Breast epithelium (tissue), 4 donors: ENCODE measurements at places on chromosomes 11 and 22. TPM values are rescaled to one million over a fixed set of nuclear protein-coding genes. Genes with fewer than 3 reads are reported as not detected.

DNA sequence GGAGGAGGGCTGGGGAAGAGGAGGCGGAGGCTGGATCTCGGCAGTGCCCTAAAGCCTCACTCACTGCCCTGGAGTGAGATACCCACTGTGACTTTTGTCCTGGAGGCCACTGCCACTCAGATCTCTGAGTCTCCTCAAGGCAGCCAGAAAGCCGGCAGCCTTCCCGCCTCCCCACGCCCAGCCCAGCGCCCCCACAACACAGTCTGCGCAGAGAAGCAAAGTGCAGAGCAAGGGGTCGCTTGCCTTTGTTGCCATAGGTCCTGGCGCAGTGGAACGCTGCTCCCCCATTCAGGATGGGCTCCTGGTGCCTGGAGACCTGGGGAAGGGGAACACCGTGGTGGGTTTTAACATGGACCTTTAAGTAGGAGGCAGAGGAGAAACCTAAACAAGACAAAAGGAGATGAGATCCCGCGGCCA is 17.6 kb downstream of the PATZ1 start:
- no peaks in the 10 kb centered on the region for H3K4me1 ChIP-seq
- no peaks in the 10 kb centered on the region for H3K27me3 ChIP-seq
- no peak overlapping the region for H3K4me3 ChIP-seq
- H3K36me3 ChIP-seq, result no peaks in the 10 kb centered on the region

- DNase-seq, result no peak
- H3K36me3 ChIP-seq, result no peaks in the 10 kb centered on the region
- no peak overlapping the region for H3K4me3 ChIP-seq
- no peaks in the 10 kb centered on the region for H3K4me1 ChIP-seq
Measured at GRCh38 chr22:36682811-36683210, 20.7 kb downstream of the CACNG2 start.

- H3K4me3 ChIP-seq, result peak overlapping the region; percentile 95
- peaks cover 7% of the 10 kb centered on the region for H3K4me1 ChIP-seq
- peak overlapping the region; percentile 80 for H3K27ac ChIP-seq
- H3K27me3 ChIP-seq, result no peaks in the 10 kb centered on the region
- no peaks in the 10 kb centered on the region for H3K36me3 ChIP-seq
Measured at GRCh38 chr11:130451231-130452019, 3.0 kb downstream of the ADAMTS15 start.

- no peaks in the 10 kb centered on the region for H3K4me1 ChIP-seq
Measured at GRCh38 chr11:128488471-128488870, 98.9 kb downstream of the ETS1 start.

DNA sequence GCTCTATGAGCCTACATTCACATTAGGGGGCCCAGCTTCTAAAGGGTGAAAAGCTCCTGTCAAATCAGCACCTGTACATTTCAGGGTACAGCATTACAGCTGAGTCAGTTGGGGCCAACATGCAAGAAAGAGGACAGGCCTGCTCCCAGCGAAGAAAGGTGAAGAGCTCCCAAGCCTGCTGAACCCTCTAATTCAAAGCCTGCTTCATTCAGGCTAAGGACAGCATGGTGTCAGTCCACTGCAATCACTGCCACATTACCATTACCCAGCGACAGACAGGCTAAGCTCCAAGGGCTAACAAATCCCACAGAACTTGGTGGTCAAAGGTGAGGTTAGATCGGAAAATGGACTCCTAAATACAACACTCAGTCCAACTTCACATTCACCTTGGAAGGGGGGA is 65.4 kb upstream of the CHRM4 start:
- DNase-seq, result no peak
- H3K4me1 ChIP-seq, result no peaks in the 10 kb centered on the region
- H3K27me3 ChIP-seq, result no peaks in the 10 kb centered on the region

GRCh38 chr11:59963733-59964132 is at the start of gene OOSP4A:
OOSP4A (plus strand) TSS chr11:59964033; CDS start chr11:59964033, 0 bp downstream.
- no peak for DNase-seq
- no peak within 1 kb of the TSS for H3K4me3 ChIP-seq
- H3K4me1 ChIP-seq, result no peaks in the 10 kb centered on the region
- H3K27me3 ChIP-seq, result no peaks in the 10 kb centered on the region
- H3K27ac ChIP-seq, result no peak within 1 kb of the TSS
- no peaks in the 10 kb centered on the region for H3K36me3 ChIP-seq

DNA sequence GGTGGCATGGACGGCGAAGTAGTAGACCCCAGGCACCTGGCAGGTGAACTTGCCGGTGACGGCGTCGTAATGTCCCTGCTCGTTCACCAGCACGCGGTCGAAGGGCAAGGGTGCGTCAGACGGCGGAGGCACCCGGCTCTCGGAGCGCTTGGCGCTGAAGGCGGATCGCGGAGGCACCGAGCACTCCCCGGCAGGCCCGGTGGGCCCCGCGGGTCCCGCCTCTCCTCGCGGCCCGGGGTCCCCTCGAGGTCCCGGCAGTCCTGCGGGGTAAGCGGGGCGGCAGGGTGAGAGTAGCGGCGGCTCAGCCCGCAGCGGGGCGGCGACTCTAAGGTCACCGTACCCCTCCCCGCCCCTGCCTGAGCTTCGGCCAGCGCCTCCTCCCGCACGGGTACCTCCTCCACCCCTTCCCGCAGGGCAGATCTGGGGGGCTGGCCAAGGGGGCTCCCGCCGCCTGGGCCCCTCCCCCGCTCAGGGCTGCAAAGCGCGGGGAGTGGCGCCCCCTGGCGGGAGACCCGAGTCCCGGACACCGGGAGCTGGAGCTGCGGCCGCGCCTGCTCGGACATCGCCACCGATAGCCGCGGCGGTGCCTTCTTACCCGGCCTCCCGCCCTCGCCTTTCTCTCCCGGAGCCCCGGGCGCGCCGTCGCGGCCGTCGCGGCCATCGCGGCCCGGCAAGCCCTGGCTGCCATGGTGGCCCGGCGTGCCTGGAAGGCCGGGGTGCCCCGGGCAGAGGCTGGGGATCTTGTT is 921 bp downstream of the C1QTNF5 start:
- H3K36me3 ChIP-seq, result no peaks in the 10 kb centered on the region
- H3K27me3 ChIP-seq, result no peaks in the 10 kb centered on the region
- H3K27ac ChIP-seq, result peak overlapping the region; percentile 93
- DNase-seq, result no peak
- peaks cover 8% of the 10 kb centered on the region for H3K4me1 ChIP-seq
- H3K4me3 ChIP-seq, result peak overlapping the region; percentile 81

GRCh38 chr11:326592-326841 is 5.9 kb upstream of the IFITM3 start:
- no peaks in the 10 kb centered on the region for H3K27me3 ChIP-seq
- H3K36me3 ChIP-seq, result no peaks in the 10 kb centered on the region
- H3K4me3 ChIP-seq, result no peak overlapping the region
- peaks cover 13% of the 10 kb centered on the region for H3K4me1 ChIP-seq

DNA sequence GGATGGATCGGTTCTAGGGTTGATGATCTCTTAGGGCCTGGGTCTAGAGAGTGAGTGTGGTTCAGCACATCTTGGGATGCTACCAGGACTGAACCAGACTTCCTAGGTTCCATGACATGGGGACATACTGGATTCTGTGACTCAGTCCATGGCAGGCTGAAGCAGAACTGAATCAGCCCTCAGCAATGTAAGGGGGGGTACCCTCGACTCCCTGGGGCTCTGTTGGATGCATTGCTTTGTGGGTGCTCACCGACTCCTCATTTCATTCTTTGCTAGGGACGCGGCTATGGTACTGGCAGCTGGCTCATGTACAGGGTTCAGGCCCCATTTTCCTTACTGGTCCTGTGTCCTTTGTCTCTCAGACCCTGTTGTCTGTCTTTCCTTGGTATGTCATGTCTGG is 733 bp upstream of the GRAMD1B start:
- H3K27ac ChIP-seq, result no peak overlapping the region
- H3K4me3 ChIP-seq, result no peak overlapping the region
- H3K27me3 ChIP-seq, result no peaks in the 10 kb centered on the region
- H3K36me3 ChIP-seq, result no peaks in the 10 kb centered on the region
- no peak for DNase-seq

GRCh38 chr11:116994195-116994594 is 104.0 kb downstream of the SIK3 start:
- no peaks in the 10 kb centered on the region for H3K36me3 ChIP-seq
- H3K4me1 ChIP-seq, result no peaks in the 10 kb centered on the region
- no peaks in the 10 kb centered on the region for H3K27me3 ChIP-seq
- no peak overlapping the region for H3K27ac ChIP-seq

CASP4 gene
- total RNA-seq, result 101 TPM

ART1 gene
- not detected for total RNA-seq

CECR2 gene
- 0.44 TPM for total RNA-seq

ACTN3 gene
- not detected for total RNA-seq

GLB1L2 gene
- total RNA-seq, result 6.6 TPM

OR56A5 gene
- total RNA-seq, result not detected
